ENCODE measurements at places on chromosomes 7 and 10. TPM values are rescaled to one million over a fixed set of nuclear protein-coding genes. Genes with fewer than 3 reads are reported as not detected.

The COL28A1 gene
- not detected for polyA plus RNA-seq

The BHLHA15 gene
- polyA plus RNA-seq = 1.7 TPM

The FAM13C gene
- polyA plus RNA-seq = not detected

The CPEB3 gene
- polyA plus RNA-seq = 1.9 TPM

The FKBP6 gene
- not detected for polyA plus RNA-seq

The TMEM225B gene
- not detected for polyA plus RNA-seq

The HEPACAM2 gene
- not detected for polyA plus RNA-seq

The SPDYE11 gene
- polyA plus RNA-seq = 0.19 TPM

The ACTR3C gene
- polyA plus RNA-seq = 7.6 TPM

DNA sequence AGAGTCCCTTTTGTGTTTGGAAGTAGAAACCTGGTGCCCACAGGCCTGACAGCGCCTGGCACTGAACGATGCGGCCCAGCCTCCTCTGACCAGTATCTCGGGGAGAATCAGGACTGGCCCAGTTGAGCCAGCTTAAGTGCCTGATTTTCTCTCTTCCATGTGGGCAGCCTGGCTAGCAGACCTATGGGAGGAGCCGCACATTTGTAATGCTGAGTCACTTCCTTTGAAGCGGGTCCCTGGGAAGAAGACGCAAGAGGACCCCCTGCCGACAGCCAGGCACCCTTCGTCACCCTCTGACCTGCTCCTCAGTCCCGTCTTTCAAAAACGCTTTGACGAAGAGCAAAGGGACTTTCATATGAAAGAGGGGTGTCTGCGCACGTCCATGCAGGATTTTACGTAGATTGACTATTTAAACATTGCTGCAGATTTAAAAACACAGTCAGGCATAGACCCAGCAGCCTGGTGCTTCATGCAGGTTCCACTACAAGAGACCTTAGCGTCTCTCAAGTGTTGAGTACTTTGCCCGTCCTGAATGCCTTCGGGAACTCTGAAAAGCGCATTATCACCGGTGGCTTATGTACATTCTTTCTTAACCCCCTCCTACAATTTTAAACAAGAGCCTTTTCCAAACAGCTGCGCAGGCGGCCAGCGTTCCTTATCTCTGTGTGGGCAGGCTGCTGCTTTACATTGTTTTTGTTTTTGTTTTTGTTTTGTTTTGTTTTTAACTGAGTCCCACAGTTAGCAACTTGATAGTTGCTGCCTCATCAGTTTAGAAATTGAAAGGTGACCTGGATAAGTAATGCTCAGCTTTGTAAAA, 36.5 kb upstream of the AP5Z1 start:
- no peak for DNase-seq
- H3K4me3 ChIP-seq = no peak overlapping the region
- peaks cover 35% of the 10 kb centered on the region for H3K4me1 ChIP-seq
- peaks cover 4% of the 10 kb centered on the region for H3K36me3 ChIP-seq

- H3K27ac ChIP-seq = no peak overlapping the region
- no peaks in the 10 kb centered on the region for H3K4me1 ChIP-seq
- H3K36me3 ChIP-seq = peaks cover 11% of the 10 kb centered on the region
- no peak overlapping the region for H3K4me3 ChIP-seq
Observed at GRCh38 chr7:106448992-106449859, 164.4 kb upstream of the NAMPT start.

- H3K27ac ChIP-seq = no peak overlapping the region
- DNase-seq = no peak
- no peaks in the 10 kb centered on the region for H3K36me3 ChIP-seq
- H3K4me3 ChIP-seq = no peak overlapping the region
- H3K27me3 ChIP-seq = peaks cover 29% of the 10 kb centered on the region
- no peaks in the 10 kb centered on the region for H3K4me1 ChIP-seq
Observed at GRCh38 chr10:100448951-100449350, 13.9 kb upstream of the WNT8B start.

DNA sequence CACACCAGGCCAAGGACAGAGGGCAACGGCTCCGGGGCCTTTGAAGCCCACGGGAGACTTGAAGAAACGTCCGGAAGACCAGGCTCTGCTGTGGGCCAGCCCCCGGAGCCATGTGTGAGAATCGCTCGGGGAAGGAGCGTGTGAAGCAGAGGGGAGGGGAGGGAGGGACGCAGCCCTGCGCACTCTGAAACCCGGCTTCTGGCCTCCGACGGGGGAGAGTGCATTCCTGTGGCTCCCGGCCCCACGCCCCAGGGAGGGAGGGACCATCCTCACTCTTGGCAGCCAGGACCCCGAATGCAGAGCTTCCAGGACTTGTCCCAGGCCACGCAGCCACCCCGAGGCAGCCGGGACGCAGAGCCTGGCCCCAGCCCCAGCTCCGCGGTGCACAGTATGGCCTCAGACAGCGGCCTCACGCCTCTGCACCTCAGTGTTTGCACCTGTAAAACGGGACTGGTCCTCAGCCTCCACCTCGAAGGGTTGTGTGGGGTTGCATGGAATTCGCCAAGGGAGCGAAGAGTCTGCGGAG, 67.4 kb downstream of the PDGFA start:
- peaks cover 19% of the 10 kb centered on the region for H3K4me1 ChIP-seq
- no peak overlapping the region for H3K27ac ChIP-seq
- H3K36me3 ChIP-seq = peaks cover 10% of the 10 kb centered on the region
- no peak for DNase-seq

- DNase-seq = peak; percentile 14
- H3K4me3 ChIP-seq = peak overlapping the region; percentile 97
- no peaks in the 10 kb centered on the region for H3K36me3 ChIP-seq
- peak overlapping the region; percentile 52 for H3K27ac ChIP-seq
- H3K4me1 ChIP-seq = peaks cover 43% of the 10 kb centered on the region
Observed at GRCh38 chr10:7412237-7412927, 1.5 kb upstream of the SFMBT2 start.

DNA sequence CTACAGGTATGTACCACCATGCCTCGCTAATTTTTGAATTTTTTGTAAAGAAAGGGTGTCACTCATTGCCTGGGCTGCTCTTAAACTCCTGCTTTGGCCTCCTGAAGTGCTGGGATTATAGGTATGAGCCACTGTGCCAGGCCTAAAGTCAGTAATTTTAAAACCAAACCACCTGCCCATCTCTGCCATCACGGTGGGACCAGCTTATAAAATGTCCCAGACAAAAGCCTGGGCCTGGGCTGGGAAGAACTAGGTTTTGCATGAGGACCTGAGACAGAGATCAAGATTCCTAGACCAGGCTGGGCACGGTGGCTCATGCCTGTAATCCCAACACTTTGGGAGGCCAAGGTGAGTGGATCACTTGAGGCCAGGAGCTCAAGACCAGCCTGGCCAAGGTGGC, 395.6 kb downstream of the CALN1 start:
- H3K27me3 ChIP-seq = no peaks in the 10 kb centered on the region
- no peak overlapping the region for H3K27ac ChIP-seq
- DNase-seq = no peak
- no peak overlapping the region for H3K4me3 ChIP-seq
- no peaks in the 10 kb centered on the region for H3K4me1 ChIP-seq

DNA sequence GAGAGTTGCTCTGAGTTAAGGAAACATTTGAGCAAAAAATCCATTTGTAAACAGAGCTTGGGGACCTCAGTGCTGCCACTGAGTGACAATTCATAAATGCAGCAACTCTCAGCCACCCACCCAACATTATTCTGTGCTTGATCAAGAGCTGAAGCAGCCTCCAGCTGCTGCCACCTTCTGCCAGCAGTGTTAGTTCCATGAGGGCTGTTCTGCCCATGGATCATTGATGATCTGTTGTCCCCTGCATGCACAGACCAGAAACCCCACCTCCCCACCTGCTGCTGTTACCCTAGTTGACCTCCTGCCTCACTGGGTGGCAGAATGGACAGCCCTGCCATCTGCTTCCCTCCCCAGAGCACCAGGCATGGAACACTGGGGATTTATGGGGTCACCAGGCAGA, 305.4 kb downstream of the KCNMA1 start:
- no peaks in the 10 kb centered on the region for H3K4me1 ChIP-seq
- H3K27ac ChIP-seq = no peak overlapping the region
- H3K27me3 ChIP-seq = peaks cover 17% of the 10 kb centered on the region
- no peak for DNase-seq

DNA sequence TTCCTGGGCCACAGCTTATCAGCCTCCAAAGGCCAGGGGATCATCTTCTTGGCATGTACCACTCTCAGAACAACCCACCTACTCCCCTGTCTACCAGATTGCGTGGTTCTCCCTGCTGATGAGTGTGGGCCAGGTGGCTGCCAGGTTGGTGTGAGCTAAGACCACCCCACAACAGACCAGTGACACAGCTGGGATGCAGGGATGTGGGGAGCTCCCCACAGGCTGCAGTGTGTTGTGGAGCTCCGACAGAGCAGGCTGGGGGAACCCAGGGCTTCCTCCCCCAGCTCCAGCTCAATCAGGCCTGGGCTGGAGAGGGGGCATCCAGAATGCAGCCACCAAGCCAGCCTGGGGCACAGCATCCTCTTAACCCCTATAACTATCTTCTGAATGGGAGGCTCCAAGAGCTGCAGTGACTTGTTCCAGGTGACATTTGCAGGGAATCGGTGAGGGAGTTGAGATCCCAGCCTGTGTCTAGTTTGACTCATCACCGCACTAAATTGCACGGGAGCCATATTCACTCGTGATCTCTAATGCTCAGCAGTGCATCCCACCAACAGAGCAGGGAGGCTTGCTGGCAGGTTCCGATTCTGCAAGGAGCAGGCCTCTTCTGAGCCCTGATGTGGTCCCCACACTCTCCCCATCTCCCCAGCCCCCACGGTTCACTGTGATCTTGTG, 596 bp upstream of the GDF2 start:
- H3K27ac ChIP-seq = no peak overlapping the region
- no peaks in the 10 kb centered on the region for H3K36me3 ChIP-seq
- H3K27me3 ChIP-seq = peaks cover 31% of the 10 kb centered on the region
- H3K4me3 ChIP-seq = no peak overlapping the region
- H3K4me1 ChIP-seq = no peaks in the 10 kb centered on the region

- no peaks in the 10 kb centered on the region for H3K27me3 ChIP-seq
- no peak for DNase-seq
- H3K36me3 ChIP-seq = peaks cover 4% of the 10 kb centered on the region
- peaks cover 5% of the 10 kb centered on the region for H3K4me1 ChIP-seq
- H3K27ac ChIP-seq = peak overlapping the region; percentile 25
- H3K4me3 ChIP-seq = no peak overlapping the region
Observed at GRCh38 chr10:70879207-70879606, 9.2 kb downstream of the PCBD1 start.

DNA sequence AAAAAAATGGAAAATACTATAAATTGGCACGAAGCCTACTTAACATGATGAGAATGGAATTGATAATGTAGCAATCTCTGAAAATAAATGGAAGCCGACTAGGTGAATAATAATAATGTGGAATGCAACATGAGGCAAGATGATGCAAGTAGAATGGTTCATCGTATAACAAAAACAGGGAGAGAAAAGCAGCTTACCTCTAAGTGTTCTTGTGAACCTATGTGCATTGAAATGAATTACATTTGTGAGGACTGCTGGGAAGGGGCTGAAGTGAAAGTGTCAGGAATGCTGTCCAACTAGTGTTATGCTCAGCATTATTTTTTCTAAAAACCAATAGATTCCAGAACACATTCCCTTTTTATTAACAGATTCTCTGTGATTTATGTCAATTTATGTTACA, 440.6 kb upstream of the LRRN3 start:
- H3K4me1 ChIP-seq = no peaks in the 10 kb centered on the region
- no peak for DNase-seq
- H3K27ac ChIP-seq = no peak overlapping the region
- H3K27me3 ChIP-seq = no peaks in the 10 kb centered on the region

GRCh38 chr7:111328487-111328886, 233.8 kb downstream of the IMMP2L start:
- no peaks in the 10 kb centered on the region for H3K36me3 ChIP-seq
- no peak overlapping the region for H3K4me3 ChIP-seq
- no peak overlapping the region for H3K27ac ChIP-seq
- DNase-seq = no peak

- DNase-seq = no peak
- H3K27ac ChIP-seq = no peak overlapping the region
- H3K4me1 ChIP-seq = no peaks in the 10 kb centered on the region
- H3K36me3 ChIP-seq = no peaks in the 10 kb centered on the region
Observed at GRCh38 chr7:96481796-96482195, 159.9 kb upstream of the SLC25A13 start.

GRCh38 chr7:140342727-140343514, 55.4 kb downstream of the SLC37A3 start:
- peaks cover 6% of the 10 kb centered on the region for H3K4me1 ChIP-seq
- DNase-seq = peak; percentile 5
- H3K27me3 ChIP-seq = no peaks in the 10 kb centered on the region
- H3K36me3 ChIP-seq = peaks cover 38% of the 10 kb centered on the region
- H3K4me3 ChIP-seq = no peak overlapping the region

GRCh38 chr7:150399421-150400007, 20.4 kb downstream of the ZNF775 start:
- H3K27me3 ChIP-seq = no peaks in the 10 kb centered on the region
- H3K4me3 ChIP-seq = no peak overlapping the region
- no peak for DNase-seq
- H3K36me3 ChIP-seq = no peaks in the 10 kb centered on the region

- no peak for DNase-seq
- no peaks in the 10 kb centered on the region for H3K4me1 ChIP-seq
- H3K27me3 ChIP-seq = no peaks in the 10 kb centered on the region
- no peaks in the 10 kb centered on the region for H3K36me3 ChIP-seq
Observed at GRCh38 chr7:119271147-119271779, 1001.7 kb upstream of the KCND2 start.

DNA sequence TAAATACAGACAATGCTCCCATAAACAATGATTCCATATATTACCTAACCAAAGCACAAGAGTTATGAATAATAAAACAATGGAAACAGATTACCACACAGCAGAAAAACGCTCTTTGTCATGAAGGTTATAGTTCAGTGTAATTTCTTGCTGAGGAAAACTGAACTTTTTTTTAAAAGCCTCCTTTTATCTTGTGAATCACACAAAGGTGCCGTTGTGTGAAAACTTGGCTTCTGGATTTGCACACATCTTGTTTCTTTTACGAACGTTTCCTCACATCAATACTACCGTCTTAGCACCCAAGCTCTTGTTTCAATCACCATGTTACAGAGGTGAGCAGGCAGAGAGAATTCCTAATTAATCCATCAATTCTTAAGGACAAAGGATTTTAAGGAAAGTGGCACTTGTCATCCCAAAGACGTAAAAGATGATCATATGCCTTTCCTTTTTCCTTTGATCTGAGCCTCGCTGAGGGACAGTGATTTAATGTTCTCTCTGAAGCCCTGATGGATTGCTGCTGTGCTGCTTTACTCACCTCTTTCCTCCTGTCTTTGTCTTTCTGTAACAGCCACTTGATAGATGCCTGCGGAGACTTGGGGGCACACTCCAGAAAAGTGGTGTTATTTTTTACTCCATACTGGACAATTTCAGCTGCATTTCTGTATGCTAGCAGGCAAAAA, 110.1 kb downstream of the CD36 start:
- H3K27me3 ChIP-seq = no peaks in the 10 kb centered on the region
- H3K27ac ChIP-seq = no peak overlapping the region
- H3K4me3 ChIP-seq = no peak overlapping the region
- DNase-seq = no peak

Data from naive B cell (primary cell).